NCI-H460 (cell line): ENCODE measurements at places on chromosomes 3 and 15.

GRCh38 chr3:166570102-166570501, 732.9 kb upstream of the BCHE start:
- no peak for DNase-seq

DNA sequence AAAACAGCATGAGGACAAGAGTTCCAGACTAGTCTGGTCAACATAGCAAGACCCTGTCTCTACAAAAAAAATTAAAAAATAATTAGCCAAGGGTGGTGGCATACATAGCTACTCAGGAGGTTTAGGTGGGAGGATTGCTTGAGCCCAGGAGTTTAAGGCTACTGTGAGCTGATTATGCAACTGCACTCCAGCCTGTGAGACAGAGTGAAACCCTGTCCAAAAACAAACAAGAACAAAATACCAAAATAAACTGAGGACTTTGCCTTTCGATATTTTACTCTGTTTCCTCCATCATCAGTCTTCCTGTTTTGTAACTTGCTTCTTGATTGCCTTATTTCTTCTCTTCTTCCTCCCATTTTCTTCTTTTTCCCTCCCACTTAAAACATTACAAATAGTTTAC, 504.4 kb downstream of the ROBO1 start:
- DNase-seq, result no peak

- DNase-seq, result no peak
Measured at GRCh38 chr15:101554115-101554915, 64.8 kb upstream of the PCSK6 start.

- DNase-seq, result no peak
Measured at GRCh38 chr3:52292247-52293065, 4.8 kb downstream of the GLYCTK start.

DNA sequence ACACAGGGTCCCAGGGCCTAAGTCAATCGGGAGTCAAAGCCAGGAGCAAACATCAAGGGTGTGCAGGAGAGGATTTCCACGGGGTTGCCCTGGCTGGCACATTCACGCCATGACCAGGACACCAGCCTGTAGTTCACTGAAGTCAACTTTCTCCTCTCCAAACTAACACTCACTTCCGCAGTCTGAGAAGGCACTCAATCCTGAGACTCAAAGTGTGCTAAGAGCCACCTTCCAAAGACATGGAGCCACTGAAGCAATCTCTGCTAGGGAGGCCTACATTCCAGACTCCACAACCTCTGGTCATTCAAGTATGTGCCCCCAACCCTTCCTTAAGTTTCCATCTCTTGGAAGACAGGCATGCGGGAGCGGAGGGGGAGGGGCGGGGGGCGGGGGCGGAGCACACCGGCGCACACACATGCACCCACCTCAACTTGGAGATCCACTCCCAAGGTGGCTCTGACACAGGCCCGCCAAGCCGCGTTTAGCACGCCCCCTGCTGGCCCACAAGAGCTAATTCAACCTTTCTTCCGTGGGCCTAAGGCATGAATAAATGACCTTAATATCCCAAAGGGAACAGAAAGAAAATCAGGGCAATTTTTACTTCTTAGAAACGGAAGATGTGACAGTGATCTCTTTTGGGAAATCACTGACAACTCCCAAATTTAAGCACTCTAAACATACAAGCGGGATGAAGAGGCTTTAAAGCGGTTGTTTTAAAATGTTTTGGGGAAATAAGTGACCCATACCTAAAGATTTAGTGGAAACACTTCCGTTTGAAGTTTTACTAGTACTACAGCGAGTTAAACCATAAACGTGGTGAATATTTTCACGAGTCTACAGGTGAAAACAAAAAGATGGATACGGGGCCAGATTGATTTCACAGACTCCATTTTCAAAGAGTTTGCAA, 162.5 kb upstream of the CHRNA7 start:
- DNase-seq, result peak; percentile 52

DNA sequence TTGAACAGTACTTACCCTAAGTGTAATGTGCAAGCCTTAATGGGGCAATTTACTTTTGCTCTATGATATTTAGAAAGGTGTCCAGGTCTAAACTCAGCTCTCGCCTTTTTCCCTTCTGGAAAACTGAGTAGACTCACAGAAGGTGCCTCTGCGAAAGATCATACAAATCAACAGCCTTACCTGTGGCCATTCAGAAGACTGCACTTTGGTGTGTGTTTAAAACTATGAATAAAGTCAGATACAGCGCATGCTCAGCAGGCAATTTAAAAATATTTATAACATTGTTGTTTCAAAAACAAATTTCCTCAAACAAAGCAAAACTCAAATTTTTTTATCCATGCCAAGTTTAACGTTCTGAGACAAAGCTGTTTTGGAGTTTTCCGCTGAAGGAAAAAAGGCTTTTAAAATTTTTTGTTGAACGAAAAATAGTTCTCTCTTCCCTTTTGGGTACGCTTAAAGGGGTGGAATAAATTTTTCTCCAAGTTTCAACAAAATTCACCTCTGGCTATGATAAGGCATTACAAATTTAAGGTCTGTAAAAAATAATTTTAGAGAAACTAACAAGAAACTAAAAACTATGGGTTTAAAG, 156.3 kb downstream of the TIGIT start:
- no peak for DNase-seq

DNA sequence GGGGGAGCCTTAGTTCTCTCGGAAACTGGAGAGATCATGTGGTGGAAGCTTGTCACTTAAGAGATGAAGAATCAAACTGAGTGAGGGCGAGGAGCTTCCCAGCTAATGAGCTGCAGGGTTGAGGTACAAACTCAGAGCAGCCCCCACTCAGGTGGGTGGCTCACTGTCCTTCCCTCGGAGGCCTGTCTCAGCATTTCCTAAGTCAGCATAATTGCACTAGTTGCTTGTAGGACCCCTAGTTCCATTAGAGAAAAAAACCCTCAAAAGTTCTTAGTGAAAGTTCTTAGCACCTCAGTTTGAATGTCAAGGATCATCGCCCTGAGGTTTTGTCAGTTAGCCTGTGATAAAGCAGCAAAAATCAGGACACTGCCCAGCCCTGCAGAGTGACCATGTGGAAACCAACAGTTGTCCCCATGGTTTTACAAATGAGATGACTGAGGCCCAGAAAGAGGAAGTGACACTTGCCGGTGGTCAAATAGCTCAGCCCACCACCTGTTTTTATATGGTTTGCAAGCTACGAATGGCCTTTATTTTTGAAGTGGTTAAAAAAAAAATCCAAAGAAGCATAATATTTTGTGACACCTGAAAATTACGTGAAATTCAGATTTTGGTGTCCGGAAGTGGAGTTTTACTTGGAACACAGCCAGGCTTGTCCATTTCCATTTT, 11.9 kb downstream of the SMAD6 start:
- no peak for DNase-seq

- DNase-seq, result no peak
Measured at GRCh38 chr3:9028134-9028533, 64.9 kb upstream of the RAD18 start.

- no peak for DNase-seq
Measured at GRCh38 chr3:72896996-72897757, 9.3 kb downstream of the GXYLT2 start.

DNA sequence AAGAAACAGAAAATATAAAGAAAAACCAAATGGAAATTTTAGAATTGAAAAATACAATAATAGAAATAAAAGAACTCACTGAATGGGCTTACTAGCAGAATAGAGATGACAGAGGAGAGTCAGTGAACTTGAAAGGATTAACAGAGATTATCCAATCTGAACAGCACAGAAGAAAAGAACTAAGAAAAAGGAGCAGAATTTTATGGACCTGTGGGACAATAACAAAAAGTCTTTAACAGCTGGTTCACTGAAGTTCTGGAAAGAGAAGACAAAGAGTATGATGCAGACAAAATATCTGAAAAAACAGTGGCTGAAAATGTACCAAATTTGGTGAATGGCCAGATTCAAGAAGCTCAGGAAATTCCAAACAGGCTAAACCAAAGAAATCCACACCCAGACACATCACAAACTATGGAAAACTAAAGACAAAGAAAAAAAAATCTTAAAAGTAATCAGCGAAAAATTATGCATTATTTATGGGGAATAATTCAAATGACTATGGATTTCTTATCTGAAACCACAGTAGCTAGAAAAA, 9.7 kb upstream of the GNB5 start:
- no peak for DNase-seq
